ENCODE measurements at places on chromosomes 11 and 22.

GRCh38 chr22:48702573-48703264 lies 1125.0 kb downstream of the BRD1 start:
- no peak for DNase-seq

GRCh38 chr11:72234514-72234830 lies 9.5 kb downstream of the PHOX2A start:
- DNase-seq: no peak

- DNase-seq: no peak
These were observed 26.8 kb upstream of the WT1 start for GRCh38 chr11:32462011-32462690.

- no peak for DNase-seq
These were observed 62.6 kb downstream of the PIWIL4 start for GRCh38 chr11:94629741-94630140.

DNA sequence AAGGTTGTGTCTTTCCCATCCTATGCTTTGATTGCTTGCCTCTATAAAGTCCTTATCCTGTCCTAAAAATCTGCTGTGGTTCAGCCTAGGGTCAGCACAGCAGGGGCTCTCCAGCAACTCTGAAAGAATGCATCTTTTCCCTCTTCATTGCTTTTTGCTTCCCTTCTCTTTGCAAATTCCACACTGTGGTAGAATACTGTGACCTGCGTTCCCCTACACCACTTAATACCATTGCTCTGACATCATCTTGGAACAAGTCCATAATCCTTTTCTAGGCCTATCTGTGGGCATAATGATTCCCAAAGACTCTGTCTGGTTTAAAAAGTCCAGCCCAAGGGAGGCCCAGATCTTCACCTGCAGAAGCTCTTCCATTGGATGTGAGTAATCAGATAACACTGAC lies 177.7 kb downstream of the NAV2 start:
- DNase-seq: no peak

- no peak for DNase-seq
These were observed 25.8 kb downstream of the HPS4 start for GRCh38 chr22:26457661-26458272.

GRCh38 chr22:19097518-19097917 lies 24.7 kb downstream of the DGCR2 start:
- DNase-seq: no peak

DNA sequence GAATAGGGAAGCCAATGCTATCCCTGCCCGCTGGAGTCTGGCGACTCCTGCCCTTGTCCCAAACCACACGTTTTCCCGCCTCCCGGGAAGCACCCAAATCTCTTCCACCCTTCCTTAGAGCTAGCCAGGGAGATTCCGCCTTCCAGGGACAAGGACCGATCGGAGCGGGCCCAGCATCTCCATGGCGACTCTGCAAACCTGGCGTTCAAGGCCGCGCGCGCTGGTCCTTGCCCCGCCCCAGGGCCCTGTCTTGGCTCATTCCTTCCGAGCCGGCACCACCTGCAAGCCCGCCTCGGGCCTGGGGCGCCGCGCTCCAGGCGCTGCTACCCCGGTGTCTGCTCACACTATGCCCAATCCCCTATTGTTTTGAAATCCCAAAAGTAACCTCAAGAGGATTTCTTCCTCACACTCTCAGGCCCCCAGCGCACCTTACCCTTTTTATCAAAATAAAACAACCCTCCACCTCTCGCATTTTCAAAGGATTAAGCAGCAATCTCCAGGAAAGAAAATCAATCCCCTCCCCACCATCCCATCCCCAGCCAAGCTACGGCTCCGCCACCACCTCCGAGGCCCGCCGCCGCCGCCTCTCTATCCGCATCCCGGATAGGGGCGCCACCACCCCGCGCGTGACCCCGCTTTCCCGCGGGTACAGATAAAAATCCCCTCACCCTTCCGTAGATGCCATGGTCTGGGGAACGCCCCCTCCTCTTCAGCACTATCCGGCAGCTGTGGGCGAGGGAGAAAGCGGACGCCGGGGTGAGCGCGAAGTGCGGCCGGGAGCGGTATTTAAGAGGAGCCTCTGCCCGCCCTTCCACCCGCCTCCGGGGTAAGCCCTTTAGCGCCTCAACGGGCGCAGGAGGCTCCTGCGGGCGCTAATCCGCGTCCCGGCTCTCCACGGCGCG lies 825 bp downstream of the SLC1A2 start:
- DNase-seq: no peak

DNA sequence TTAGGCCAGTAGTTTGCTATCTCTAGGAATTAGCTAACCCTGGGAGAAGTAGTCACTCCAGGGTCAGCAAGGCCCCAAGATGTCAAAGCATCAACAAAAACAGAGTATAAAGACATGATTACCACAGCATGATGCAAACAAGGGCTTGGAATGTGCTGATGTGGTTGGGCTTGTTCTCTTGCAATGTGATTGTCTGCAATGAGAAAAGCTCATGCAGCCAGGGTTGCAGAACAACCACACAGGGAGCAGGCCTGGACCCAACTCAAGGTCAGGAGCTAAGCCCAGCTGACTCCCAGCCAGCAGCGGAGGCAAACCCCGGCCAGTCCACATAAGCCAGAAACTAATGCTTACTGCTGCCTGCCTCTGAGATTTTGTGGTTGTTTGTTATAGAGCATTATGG lies 132.4 kb upstream of the ZC3H12C start:
- no peak for DNase-seq

DNA sequence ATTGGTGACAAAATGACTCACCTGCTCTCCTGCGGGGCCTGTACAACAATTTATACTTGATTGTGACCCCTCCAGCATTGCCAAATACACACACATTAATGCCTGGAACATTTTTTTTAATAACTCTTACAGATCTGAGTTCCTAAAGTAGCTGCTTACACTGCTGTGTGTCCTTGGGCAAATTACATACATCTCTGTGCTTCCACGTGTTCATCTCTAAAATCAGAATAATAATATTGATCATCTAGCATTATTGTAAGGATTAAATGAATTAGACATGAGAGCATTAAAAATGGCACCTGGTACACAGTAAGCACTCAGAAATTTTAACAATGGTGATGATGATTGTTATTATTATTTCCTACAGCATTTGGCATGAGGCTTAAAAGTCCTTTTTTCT lies 21.5 kb upstream of the WT1 start:
- no peak for DNase-seq

DNA sequence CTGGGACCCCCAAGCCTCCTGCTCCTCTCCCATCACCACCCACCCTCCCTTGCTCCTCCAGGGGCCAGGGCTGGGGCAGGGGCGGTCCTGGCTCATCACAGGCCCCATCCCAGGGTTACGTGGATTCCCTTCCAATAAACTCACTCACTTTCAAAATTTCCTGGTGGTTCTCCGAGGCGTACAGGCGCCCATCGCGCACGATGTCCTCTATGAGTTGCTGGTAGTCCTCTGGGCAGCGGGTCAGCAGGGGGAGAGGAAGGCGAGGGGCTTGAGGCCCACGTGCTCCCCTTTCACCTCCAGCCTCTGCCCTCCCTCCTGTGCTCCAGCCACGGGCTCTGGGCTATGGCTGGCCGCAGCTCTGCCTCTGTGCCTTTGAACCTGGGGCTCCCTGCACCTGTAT lies 20.5 kb upstream of the TTLL12 start:
- no peak for DNase-seq

DNA sequence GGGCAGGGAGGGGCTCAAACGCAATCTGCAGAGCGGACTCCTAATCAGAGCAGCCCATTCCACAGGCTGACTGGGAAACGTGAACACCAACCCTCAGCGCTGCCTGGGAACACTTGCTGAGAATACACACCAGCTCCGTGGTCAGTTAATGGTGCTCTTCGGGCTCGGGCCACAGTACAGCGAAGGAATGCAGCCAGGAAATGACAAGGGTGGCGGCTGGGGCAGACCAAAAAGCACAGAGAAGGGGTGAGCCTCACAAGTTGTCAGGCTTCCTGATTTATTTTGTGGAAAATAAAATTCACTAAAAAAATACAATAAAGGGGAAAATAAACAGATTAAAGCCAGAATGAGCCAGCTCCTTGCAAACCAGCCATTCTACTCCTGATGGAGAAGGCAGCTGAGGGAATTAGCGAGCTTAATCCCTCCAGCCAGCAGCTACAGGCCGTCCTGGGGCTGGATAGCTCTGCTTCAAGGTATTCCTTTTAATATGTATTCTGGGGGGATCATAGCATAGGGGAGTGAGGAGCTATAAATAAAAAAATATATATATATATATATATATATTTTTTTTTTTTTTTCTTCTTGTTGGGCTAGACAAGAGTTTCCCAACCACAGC lies 165.5 kb upstream of the NTM start:
- no peak for DNase-seq

DNA sequence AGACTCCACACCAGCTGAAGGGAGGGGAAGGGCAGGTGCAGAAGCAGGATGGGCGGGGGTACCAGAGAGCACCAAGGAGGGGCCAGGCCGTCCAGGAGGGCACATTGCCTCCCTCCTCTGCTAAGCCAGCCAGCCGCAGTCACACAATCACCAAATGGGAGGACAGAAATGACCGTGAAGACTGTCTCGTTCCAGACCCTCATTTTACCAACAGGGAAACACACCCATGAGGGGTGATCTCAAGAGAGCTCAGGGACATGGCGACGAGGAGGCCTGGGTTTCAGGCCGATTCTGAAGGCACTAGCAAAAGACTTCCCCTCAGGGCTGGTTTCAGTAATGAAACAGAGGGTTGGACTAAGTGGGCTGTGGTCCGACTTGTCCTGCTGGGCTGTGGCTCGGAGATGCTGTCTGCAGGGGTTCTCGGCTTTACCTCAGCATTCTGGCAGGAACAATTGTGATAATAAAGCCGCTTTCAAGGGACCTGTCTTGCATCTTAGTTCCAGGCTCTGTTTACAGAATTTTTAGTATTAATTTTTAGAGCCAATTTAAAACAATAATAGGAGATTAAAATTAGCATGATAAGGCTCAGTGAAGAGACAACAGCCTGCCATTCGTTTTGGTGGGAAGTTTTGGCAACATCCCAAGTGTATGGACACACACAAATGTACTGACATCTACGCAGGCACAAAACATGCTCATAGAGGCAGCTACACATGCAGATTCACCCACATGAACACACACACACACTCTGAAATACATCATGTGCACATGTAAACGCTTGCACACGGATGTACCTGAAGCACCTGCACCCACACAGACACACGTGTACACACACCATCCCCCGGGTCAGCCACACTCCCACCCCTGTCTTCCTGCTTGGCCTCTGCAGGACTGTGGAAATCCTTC lies 2.0 kb upstream of the B3GAT1 start:
- DNase-seq: no peak

DNA sequence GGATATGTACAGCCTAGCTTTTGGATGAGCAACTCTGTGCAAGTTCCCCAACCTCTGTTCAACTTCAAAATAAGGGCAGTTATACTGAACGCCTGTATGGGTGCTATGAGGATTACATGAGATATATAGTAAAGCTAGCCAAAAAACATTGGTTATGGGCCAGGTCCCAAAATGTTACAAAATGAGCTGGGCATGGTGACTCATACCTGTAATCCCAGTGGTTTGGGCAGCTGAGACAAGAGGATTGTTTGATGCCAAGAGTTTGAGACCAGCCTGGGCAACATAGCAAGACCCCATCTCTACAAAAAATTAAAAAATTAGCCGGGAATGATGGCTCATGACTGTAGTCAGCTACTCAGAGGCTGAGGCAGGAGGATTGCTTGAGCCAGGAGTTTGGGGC lies 118.4 kb downstream of the TEAD1 start:
- DNase-seq: no peak

- no peak for DNase-seq
These were observed 53.4 kb upstream of the CCND1 start for GRCh38 chr11:69587454-69588090.

DNA sequence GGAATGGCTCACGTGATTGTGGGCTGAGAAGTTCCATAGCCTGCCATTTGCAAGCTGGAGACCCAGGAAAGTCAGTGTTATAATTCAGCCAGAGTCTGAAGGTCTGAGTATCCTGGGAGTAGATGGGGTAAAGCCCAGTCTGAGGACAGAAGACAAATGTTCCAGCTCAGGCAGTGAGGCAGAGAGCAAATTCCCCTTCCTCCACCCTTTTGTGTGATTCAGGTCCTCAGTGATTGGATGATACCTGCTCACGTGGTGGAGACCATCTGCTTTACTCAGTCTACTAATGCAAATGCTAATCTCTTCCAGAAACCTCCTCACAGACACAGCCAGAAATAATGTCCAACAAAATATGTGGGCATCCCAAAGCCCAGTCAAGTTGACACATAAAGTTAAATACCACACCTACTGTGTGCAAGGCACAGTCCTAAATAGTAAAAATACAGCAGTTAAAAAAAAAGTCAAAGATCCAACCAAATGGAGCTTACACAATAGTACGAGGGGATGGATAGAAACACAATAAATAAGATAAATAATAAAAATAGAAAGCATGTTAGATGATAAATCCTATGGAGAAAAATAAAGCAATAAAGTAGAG lies 13.2 kb upstream of the APOL6 start:
- no peak for DNase-seq

DNA sequence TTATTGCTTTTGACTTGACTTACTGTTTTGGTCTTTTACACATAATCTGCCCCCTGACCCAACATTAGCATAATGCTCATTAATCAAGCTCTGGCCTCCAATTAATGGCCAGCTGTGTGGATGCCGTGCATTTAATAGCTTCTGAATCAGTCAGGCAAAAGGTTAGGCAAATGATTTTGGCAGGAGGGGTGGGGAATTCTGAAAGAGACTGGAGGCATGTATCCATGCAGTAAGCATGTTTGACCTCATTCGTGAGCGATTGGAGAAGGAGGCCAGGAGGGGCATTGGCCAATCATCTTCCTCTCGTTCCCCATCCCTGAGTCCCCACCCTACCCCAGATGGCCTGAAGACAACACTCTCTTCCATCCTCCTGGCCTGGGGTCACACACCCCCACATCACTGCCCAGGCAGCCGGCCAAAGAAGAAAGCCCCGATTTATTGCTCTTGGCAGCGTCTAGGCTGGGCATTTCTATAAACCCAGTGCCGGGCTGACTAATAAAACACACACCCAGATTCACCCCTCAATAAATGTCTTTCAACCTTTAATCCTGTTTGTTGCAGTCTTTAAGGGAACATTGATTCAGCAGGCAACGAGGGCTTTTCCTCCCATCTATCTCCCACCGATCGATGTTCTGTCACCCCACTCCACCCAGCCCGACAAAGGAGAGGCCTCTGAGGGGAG lies 150.0 kb downstream of the OPCML start:
- DNase-seq: no peak

DNA sequence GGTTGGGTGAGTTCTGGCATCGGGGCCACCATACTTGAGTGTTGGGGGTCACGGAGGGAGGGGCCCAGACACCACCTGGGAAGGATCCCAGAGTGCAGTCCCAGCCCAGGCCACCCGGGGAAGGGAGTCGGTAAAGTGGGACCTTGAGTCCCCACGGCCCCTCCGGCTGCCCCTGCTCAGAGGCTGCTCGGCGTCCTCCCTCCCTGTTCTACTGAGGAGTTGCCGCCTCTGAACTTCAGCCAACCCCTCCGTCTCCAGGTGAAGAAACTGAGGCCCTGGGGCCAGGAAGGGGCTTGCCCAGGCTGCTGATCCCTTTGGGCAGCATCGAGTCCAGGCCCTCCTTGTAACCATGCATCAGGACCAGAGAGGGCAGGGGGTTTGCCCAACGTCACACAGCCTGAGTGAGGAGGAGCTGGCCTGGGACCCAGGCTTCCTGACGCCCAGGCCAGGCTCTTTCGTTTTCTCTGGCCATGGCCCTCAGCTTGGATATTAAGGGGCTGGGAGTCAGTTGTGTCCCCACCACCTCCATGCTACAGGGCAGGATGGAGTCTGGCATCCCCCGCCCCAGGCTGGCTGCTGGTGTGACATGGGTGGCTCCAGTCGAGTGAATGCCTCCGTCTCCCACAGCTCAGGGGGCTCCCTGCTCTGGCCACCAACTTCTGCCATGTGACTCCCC lies 1.3 kb downstream of the PARVG start:
- DNase-seq: no peak

Data from T-helper 1 cell (primary cell).